ENCODE measurements at places on chromosomes 2 and 18.

GRCh38 chr2:112483042-112483473, 1.1 kb downstream of the TTL start:
- peak; percentile 59 for DNase-seq

GRCh38 chr2:57809230-57809629, 237.4 kb upstream of the VRK2 start:
- no peak for DNase-seq

GRCh38 chr2:66032226-66032775, 402.6 kb upstream of the MEIS1 start:
- DNase-seq: no peak

GRCh38 chr2:25979001-25979400, 3.3 kb downstream of the KIF3C start:
- no peak for DNase-seq

DNA sequence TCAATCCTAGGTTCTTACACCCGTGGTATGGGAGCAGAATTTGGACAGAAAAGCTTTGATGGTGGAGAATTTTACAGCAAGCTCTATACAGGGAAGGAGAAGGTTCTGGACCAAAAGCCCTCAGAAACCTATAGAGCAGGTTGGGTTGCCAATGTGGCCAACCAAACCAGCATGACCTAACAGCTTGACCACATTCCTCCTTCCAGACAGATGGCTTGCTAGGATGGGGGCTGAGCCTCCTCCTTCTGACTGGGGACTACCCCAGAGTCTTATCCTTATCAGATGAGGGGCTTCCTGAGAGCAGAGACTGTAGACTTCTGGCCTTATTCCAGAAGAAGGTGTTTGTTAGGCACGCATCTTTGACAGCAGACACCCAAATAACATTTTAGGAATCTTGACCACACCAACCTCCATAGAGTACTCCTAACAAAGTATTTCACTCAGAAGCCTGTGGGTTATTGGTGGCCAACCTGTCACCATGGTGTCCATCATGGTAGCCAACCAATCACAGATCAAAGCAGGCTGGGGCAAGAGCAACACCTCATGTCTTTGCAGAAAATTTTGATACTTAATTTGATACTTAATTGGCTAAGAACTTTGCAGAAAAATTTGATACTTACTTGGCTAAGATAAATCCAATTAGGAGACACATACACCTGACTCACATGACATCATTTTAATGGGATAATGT, 34.8 kb upstream of the EPAS1 start:
- DNase-seq: no peak

DNA sequence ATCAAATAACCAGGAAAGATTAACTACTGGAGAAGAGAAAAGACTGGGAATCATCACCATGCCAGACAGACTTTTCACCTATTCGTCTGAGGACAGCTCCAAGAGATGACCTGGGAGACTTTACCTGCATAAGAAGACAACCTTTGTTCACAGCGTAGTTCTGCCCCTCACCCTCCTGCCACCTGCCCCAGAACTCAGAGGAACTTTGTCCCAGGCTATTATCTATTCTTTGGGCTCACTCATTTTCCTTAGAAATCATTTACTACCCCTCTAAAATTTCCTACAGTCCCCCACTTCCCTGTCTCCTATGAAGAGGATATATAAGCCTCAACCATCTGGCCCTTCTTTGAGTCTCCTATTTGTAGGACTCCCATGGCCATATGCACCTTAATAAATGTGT, 19.3 kb upstream of the COPS8 start:
- no peak for DNase-seq

GRCh38 chr2:15919716-15920434, 20.5 kb upstream of the MYCN start:
- DNase-seq: no peak

GRCh38 chr18:42545825-42546224, 569.7 kb downstream of the RIT2 start:
- peak; percentile 41 for DNase-seq

- DNase-seq: peak; percentile 1
These were observed 712.5 kb downstream of the TDRD15 start for GRCh38 chr2:21836261-21836660.

DNA sequence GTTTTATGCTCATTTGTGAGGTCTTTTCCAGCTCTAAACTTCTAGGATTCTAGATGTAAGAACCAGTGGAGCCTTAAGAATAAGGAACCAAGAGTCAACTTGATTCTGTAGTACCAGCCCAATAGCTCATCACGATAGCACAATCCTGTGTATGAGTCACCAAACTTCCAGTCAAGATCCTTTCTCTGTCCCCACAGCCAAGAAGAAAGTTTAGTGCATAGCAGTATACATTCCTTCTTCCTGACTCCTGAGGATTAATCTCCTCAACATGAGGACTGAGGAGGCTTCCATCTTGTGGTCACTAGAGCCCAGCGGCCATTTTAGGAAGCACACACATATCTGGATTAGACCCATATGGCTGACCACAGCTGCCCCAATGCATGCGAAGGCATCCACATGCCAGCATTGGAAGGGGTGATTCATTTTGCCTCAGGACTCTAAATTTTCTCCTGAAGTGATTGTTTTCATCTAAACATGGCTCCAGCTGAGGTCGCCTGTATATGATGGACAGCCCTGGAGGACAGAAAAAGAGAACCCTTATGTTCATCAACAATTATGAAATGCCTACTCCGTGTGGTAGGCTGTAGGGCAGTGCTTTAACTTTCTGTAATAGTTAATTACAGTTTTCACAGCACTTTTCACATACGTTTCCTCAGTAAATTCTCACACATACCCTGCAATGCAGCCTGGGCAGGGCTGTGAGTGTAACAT, 53.5 kb downstream of the RASGRP3 start:
- DNase-seq: peak; percentile 85

DNA sequence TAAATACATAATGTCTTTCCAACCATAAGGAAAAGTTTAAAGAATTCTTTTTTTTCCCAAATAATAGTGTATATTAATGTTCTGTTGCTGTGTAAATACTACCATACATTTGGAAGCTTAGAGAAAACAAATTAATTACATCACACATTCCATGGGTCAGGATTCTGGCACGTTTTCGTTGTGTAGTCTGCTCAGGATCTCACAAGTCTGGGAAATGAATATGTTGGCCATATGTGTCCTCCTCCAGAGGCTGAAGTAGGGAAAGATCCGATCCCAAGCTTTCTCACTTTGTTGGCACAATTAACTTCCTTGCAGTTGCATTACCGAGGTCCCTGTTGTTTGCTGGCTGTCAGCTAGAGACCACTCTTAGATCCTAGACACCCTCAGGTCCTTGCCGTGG, 83.9 kb downstream of the RPRM start:
- no peak for DNase-seq

GRCh38 chr2:199704358-199705238, 146.4 kb downstream of the FTCDNL1 start:
- DNase-seq: peak; percentile 18

- peak; percentile 49 for DNase-seq
These were observed 40.1 kb downstream of the RTN4 start for GRCh38 chr2:55010149-55010591.

DNA sequence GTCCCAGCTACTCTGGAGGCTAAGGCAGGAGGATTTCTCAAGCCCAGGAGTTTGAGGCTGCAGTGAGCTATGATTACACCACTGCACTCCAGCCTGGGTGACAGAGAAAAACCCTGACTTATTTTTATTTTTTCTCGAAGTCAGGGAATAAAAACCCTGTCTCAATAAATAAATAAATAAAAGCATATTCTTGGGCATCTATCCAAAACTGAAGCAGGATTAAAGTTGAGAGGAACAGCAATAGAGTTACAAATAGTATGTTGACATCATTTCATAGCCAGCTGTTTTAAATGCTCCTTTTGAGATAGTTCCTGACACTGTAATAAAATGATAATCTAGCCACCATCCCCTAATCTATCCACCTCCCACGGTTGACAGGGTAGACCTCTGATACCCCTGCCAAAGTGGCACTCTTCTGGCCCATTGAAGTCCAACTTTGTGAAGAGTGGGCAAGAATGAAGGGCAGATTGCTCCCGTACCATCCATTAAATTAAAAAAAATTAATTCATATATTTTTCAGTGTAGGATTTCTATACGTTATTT, 42.3 kb upstream of the LPIN2 start:
- peak; percentile 39 for DNase-seq

- peak; percentile 54 for DNase-seq
These were observed 2.6 kb upstream of the BMPR2 start for GRCh38 chr2:202373490-202373889.

- DNase-seq: no peak
These were observed 559.5 kb downstream of the SOCS6 start for GRCh38 chr18:70848329-70848728.

DNA sequence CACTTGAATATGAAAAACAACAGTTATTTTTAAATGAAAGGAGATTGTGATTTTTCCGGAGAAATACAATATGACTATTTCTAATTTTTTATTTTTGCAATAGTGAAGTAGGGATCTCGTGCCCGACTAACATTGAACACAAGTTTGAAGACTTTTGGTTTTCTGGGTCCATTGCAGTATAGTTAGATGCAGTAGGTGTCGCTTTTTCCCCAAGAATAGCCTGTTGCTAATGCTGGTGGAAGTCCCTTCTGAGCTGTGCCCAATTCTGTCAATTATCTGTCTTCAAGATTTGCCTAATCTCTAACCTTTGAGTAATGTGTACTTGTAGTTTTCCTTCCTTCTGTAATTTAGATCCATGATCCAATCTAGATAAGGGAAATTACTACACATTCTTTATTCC, 36.5 kb downstream of the SEMA4F start:
- DNase-seq: peak; percentile 82
